ENCODE measurements at places on chromosomes 5 and 9.

GRCh38 chr9:95580812-95581761 is 64.3 kb upstream of the PTCH1 start:
- DNase-seq = no peak

DNA sequence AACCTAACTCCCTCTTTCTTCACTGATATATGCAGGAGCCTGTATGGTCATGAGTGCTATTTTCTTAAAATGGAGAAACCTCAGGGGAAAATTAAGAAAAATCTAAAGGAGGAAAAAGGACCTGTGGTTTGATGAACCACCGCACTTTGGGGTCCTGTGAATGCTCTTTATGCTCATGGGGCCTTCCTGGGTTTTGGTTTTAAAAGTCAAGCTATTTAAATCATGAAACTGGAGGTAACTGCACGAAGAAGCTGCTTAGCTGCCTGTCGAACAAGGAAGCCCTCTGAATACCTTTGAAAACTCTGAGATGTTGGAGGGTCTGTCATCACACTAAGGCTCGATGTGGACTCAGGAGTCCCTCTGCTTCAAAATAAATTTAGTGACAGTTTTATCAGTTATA is 564.5 kb upstream of the ADAMTS16 start:
- DNase-seq = no peak

DNA sequence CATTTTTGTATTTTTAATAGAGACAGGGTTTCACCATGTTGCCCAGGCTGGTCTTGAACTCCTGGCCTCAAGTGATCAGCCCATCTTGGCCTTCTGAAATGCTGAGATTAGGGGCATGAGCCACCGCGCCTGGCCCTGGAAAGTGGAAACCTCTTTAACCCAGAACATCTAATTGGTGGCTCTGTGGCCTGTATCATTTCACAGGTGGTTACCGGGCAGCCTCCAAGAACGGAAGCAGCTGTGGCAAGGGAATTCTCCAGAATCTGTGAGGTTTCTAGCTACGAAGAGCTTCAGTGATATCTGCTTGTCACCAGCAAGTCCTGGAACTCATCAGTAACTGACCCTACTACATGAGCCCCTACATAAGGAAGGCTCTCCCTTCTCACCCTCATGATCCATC is 194.9 kb downstream of the DCP2 start:
- no peak for DNase-seq

DNA sequence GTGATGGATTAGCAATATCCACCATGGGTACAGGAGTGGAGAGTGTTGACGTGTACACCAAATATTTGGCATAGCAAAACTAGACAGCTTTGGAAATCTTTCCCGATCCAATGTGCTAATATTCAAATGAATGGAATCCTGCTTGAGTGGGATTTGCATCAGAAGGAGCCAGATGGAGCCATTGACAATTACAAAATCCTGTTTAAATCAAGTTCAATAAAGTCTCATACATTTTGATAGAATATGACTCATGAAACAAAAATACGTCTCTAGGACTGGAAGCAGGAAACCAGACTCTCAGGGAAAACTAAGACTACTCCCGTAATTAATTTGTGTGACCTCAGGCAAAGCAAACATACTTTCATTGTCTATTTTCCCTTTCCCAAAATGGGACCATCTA is 13.0 kb downstream of the TNC start:
- peak; percentile 75 for DNase-seq

DNA sequence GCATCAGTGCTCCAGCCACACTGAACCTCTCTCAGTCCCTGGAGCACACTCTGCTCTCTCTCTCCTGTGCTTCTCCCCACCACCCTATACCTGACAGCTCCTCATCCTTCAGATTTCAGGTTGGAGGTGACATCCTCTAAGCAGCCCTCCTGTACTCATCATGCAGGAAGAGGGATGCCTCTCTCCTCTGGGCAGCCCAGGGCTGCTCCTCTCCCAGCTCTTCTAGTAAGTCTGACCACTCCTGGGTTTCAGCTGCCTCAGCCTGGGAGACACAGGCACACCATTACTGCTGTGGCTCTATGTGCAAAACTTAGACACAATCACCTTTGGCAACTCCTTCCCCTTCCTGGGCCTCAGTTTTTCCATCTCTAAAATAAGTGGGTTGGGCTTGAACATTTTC is 232.4 kb upstream of the BRINP1 start:
- DNase-seq = no peak

- DNase-seq = peak; percentile 93
Observed at GRCh38 chr9:73118898-73119554, 32.6 kb upstream of the ANXA1 start.

DNA sequence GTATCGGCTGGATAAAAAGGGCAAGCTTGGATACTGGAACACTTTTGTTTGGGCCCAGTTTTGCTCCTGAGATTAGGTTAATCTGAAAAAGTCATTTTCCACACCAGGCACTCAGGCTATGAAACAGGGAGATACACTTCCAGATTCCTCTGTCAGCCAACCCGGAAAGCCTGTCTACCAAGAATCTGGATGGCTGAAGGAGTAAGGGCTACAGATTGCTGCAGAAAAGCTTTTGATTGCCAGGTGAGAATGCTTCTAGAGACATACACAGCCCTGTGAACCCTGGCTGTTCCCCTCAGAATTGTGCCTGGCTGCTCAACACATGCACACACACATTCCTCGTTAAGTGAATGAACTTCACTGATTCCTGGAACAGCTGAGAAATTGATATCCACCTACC is 114.4 kb downstream of the PSD2 start:
- no peak for DNase-seq

GRCh38 chr9:21684831-21685362 is 117.5 kb upstream of the MTAP start:
- DNase-seq = peak; percentile 99

DNA sequence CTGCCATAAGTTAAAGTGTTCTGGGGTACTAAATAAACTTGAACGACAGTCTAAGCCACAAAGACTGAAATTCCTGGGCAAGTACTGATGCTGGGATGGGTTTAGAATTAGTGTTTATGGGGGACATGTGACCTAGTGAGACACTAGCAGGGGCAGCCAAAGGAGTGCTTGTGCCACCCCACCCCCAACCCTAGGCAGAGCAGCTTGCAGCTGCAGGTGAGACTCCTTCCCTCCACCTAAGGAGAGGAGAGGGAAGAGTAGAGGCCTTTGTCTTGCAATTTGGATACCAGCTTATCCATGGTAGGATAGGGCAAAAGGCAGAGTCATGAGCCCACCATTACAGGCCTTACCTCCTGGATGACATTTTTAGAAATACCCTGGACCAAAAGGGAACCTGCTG is 28.7 kb upstream of the PDE4D start:
- no peak for DNase-seq

GRCh38 chr5:11148810-11149539 is 387.9 kb upstream of the DAP start:
- DNase-seq = no peak

GRCh38 chr5:151810449-151810848 is 38.7 kb downstream of the G3BP1 start:
- no peak for DNase-seq

GRCh38 chr9:74953235-74953751 is 581 bp upstream of the C9orf40 start:
- DNase-seq = peak; percentile 28

DNA sequence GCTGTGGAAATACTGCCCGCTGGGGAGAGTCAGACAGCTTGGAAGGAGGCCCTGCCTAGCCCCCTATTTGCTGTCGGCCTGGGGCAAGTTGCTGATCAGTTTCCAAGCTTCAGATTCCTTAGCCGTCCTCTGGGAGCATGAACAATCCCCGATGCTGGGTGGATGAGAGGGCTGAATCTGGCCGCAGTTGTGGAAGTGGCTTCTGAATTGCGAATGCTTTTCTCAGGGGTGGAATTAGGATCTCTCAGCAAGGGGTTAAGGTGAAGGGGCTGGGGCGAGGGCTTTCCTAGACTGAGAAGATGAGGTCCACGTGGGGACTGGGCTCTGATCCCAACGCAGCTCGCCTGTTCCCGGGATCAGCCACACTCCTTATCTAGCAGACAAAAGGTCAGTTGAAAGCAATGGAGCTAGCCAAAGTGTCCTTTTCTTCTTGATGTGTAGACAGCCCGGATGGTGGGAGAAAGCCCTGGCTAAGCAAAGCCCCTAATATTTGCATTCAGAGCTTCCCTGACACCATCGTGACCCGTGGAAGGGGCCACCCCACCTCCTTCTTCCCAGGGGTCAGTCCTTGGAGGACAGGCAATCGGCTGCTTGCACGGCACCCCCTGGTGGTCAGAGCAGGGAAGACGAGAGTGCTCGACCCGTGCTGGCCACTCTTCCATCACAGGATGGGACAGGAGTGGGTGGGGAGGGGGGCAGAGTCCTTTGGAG is 54.9 kb downstream of the COL15A1 start:
- peak; percentile 77 for DNase-seq

GRCh38 chr5:35659556-35659955 is 41.9 kb downstream of the SPEF2 start:
- DNase-seq = no peak

DNA sequence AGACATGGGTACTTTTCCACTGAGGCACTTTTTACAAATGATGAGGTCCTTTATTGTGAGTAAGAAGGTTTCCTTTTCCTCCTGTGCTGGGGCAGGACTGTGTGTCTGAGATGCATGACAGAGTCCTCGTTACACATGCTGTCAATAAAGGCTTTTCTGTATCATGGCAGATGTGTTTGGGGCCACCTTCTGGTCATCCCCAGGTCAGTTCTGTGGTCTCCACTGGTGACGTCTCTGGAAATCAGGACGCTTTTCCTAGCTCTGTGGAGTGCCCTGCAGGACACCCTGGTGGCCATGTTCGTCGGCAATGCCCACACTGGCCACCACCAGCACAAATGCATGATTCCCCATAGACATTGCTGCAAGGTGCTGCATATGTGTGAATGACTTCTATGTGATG is 2.8 kb downstream of the CMBL start:
- DNase-seq = no peak

DNA sequence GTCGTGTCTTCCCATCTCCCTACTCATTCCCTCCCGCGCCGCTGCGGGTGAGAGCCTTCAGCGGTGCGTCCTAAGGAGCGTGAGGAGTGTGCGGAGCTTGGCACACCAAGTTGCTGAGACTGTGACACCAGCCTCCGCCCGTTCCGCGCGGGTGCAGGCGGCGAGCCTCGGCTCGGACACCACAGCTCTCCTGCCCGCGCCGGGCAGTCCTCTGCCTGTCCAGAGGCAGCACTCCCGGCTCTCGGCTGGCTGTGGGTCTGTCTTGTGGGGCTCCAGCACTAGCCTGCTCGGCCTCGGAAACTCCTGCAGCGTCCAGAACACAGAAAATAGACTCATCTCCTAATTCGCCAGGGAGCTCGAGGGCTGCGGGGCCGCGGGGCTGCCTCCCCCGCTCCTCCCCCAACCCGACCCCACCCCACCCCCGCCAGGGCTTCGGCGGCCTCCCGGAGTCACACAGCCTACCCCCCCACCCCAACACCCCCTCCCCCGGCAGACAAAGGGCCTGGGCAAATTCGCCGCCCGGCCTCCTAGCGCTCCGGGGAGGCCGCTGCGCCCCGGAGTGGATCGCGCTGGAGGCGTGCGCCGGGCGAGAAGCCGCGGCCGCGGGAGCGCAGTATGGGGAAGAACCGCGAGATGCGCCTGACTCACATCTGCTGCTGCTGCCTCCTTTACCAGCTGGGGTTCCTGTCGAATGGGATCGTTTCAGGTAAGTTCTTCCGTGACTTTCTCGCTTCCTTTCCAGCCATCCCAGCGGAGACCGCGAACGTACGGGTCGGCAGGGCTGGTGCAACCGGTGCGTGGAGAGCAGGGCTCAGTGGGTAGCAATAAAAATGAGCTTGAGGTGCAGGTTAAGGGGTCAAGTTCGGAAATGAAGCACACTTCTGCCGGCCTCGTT is at the start of gene ADAMTS19:
TSS of gene ADAMTS19 (plus strand) at position 522 of the 895 bp plus-strand sequence. CDS start at position 616, 94 bp downstream.
- peak; percentile 45 for DNase-seq

Measured in ELR (cell line).